Omental fat pad (tissue), 4 donors: ENCODE measurements at places on chromosomes 4 and X. TPM values are rescaled to one million over a fixed set of nuclear protein-coding genes. Genes with fewer than 3 reads are reported as not detected.

The SNCA gene
- total RNA-seq = 26.1 TPM

The PCDH18 gene
- total RNA-seq = 38.9 TPM

The GRPR gene
- not detected for total RNA-seq

The AFM gene
- not detected for total RNA-seq

The CT47A1 gene
- total RNA-seq = not detected

The CTAG1B gene
- not detected for total RNA-seq

The CC2D2A gene
- 10.9 TPM for total RNA-seq

The PAK3 gene
- total RNA-seq = 0.72 TPM

The RS1 gene
- total RNA-seq = not detected

The NSUN7 gene
- 1.3 TPM for total RNA-seq

The PDE6B gene
- total RNA-seq = 5.6 TPM

The DGAT2L6 gene
- not detected for total RNA-seq

The PIR gene
- 30.1 TPM for total RNA-seq

The TMPRSS11F gene
- total RNA-seq = not detected
